ENCODE measurements at places on chromosomes 13 and 19.

- no peak for DNase-seq
Measured at GRCh38 chr13:31207661-31208552, 8.1 kb downstream of the B3GLCT start.

- DNase-seq = no peak
Measured at GRCh38 chr19:48859711-48860572, 8.5 kb downstream of the PLEKHA4 start.

DNA sequence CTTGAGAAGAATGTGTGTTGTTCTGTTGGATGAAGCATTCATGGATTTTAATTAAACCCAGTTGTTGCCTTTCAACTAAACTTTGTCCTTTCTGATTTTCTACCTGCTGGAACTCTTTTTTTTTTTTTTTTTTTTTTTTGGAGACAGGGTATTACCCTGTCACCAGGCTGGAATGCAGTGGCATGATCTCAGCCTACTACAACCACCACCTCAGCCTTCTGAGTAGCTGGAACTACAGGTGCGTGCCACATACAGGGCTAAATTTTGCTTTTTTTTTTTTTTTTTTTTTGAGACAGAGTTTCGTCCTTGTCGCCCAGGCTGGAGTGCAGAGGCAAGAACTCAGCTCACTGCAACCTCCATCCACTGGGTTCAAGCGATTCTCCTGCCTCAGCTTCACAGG lies 6.9 kb downstream of the ZNF791 start:
- DNase-seq = no peak

GRCh38 chr13:99617474-99618255 lies 116.4 kb downstream of the TM9SF2 start:
- DNase-seq = no peak

- no peak for DNase-seq
Measured at GRCh38 chr19:35162471-35163326, 8.2 kb downstream of the FXYD5 start.

GRCh38 chr13:33251131-33251661 lies 34.4 kb downstream of the STARD13 start:
- DNase-seq = no peak

- DNase-seq = no peak
Measured at GRCh38 chr13:113401452-113402415, 37.8 kb upstream of the GRTP1 start.

DNA sequence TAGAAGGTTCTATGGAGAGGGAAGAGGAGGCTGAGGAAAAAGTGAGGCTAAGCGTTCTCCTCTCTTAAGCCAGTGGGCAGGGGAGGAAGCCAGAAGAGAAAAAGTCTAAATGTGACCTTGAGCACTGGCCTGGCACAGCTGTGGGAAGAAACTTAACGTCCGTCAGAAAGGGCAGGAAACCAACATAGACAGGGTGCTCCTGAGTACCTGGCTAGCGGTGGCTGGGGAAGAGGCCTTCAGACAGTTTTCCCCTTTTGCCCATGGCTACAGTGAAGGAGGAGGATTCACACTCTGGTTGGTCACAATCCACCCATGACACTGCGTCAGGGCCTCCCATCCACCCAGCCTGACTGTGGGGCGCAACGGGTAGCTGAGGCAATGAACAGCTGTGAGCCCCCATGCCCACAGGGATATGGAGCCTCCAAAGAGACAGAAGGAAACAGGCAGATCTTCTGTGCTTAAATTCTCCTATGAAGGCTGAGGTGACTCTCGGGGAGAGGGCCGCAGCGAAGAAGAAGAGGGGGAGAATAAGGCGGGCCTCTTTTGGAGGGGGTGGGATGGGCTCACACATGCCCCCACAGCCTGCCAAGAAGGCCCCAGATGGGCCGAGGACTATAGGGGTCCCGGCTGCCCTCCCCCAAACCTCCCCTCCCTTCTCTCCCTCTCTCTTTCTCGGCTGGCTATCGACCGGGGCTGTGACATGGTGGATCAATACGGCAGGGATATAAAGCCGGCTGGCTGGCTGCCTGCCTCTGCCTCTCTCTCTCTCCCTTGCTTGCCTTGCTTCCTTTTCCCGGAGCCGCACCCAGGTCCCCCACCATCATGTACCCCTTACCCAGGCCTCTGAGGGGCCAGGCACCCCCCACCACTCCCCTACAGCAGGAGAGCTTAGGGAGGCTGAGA lies 19.8 kb upstream of the POU2F2 start:
- DNase-seq = no peak

- DNase-seq = no peak
Measured at GRCh38 chr19:8206147-8207087, 2.8 kb upstream of the CERS4 start.

GRCh38 chr13:61078976-61079770 lies 336.5 kb downstream of the PCDH20 start:
- no peak for DNase-seq

GRCh38 chr13:106573284-106573846 lies 5.4 kb upstream of the ARGLU1 start:
- DNase-seq = no peak

GRCh38 chr19:36258028-36258875 lies 43.3 kb downstream of the ZNF146 start:
- DNase-seq = no peak

GRCh38 chr13:113723410-113724015 lies 35.5 kb upstream of the TMEM255B start:
- no peak for DNase-seq

GRCh38 chr13:95406176-95406575 lies 104.9 kb upstream of the ABCC4 start:
- DNase-seq = no peak

- no peak for DNase-seq
Measured at GRCh38 chr19:3006075-3006767, 22.9 kb downstream of the TLE2 start.

DNA sequence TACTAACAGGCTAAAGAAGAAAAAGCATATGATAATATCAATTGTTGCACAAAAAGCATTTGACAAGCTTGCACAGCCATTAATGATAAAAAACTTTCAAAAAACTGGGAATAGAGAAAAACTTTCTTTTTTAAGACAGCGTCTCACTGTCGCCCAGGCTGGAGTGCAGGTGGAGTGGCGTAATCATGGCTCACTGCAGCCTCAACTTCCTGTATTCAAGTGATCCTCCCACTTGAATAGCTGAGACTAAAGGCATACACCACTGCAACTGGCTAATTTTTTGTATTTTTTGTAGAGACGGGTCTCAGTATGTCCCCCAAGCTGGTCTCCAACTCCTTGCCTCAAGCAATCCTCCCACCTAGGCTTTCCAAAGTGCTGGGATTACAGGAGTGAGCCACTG lies 382.8 kb downstream of the TSHZ3 start:
- DNase-seq = no peak

GRCh38 chr13:31322026-31322425 lies 122.3 kb downstream of the B3GLCT start:
- no peak for DNase-seq

DNA sequence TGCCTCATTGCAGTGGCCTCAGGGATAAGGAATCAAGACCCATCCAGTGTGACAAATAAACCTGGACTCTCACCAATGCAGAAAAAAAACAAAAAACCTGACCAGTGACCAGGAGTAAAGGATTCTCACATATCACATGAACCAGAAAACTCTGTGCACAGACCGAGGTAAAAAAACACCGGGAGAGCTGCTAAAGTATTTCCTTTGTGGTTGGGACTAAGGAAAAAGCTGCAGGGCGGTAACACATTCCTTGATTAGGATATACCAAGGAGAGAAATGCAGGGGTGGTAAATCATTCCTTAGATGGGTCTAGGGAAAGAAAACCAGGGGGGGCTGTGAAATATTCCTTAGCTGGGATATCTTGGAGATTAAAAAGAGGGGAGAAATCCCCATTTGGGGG lies 64.8 kb upstream of the ZNF85 start:
- no peak for DNase-seq

DNA sequence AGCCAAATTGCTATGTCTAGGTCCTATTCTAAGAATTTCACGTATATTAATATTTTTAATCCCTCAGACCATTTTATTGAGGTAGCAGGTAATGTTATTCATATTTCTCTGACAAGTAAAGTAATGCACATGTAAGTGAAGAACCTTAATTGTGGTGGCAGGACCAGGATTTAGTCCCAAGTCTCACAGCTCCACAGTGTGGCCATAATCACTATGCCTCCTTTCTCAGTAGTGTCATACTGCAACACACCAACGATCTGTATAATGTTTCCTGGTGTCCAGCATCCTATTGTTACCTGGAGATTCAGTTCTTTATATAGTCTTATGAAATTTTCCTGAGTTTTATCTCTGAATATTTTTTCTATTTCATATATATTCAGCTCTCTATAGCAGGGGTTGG lies 340.3 kb downstream of the OLFM4 start:
- no peak for DNase-seq
